ENCODE measurements at places on chromosomes 1 and 21. TPM values are rescaled to one million over a fixed set of nuclear protein-coding genes. Genes with fewer than 3 reads are reported as not detected.

Gene DHDDS
- total RNA-seq: 56.6 TPM

Gene CYP2J2
- total RNA-seq: 1.6 TPM

Gene NUCKS1
- 110 TPM for total RNA-seq

Gene LRRC38
- not detected for total RNA-seq

Gene CD5L
- not detected for total RNA-seq

Gene ANKRD13C
- total RNA-seq: 19.7 TPM

Gene FMO3
- total RNA-seq: not detected

Gene C1orf167
- not detected for total RNA-seq

Gene TPM3
- 370 TPM for total RNA-seq

Gene RIPPLY3
- 0.48 TPM for total RNA-seq

Gene ARMH1
- total RNA-seq: 65.8 TPM

Gene CFAP107
- total RNA-seq: not detected

Gene DDR2
- 0.34 TPM for total RNA-seq

Gene GDAP2
- total RNA-seq: 15.5 TPM

Gene PADI3
- total RNA-seq: not detected

Gene TGFB2
- total RNA-seq: not detected

Gene PTPRU
- 0.99 TPM for total RNA-seq

Gene C1orf226
- total RNA-seq: not detected

Gene TPTE
- total RNA-seq: not detected

Gene CD101
- 2.1 TPM for total RNA-seq

Gene WDR26
- total RNA-seq: 154 TPM

Gene EFNA4
- 7.0 TPM for total RNA-seq

Gene RHD
- not detected for total RNA-seq

Gene ECE1
- 219 TPM for total RNA-seq

Gene PLA2G2C
- 0.06 TPM for total RNA-seq
